ENCODE measurements at places on chromosomes 2 and 18. TPM values are rescaled to one million over a fixed set of nuclear protein-coding genes. Genes with fewer than 3 reads are reported as not detected.

DNA sequence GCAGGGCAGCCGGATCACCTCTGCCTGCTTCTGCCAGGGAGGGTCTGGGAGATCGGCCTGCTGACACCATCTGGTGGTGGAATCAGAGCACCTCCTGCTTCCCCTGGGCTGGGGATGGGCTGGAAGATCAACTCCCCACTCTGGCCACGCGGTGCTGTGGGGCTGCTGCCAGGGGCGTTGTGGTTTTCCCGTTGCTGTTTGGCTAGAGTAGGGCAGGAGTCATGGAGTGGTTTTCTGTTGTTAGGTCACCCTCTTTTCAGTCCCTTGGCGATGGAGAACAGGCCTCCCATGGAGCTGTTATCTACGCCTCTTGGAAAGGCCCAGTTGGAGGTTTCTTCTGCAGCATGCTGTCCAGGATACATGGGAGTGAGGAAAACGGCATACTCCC, 15.2 kb downstream of the BCL2L11 start:
- H3K4me3 ChIP-seq: no peak overlapping the region
- no peaks in the 10 kb centered on the region for H3K27me3 ChIP-seq
- peaks cover 20% of the 10 kb centered on the region for H3K4me1 ChIP-seq
- no peak for DNase-seq
- H3K36me3 ChIP-seq: peaks cover 45% of the 10 kb centered on the region
- no peak overlapping the region for H3K27ac ChIP-seq

The RGPD4 gene
- not detected for total RNA-seq

- DNase-seq: no peak
- H3K4me3 ChIP-seq: no peak overlapping the region
- H3K27ac ChIP-seq: no peak overlapping the region
- H3K4me1 ChIP-seq: peaks cover 7% of the 10 kb centered on the region
- H3K36me3 ChIP-seq: no peaks in the 10 kb centered on the region
Measured at GRCh38 chr2:70785137-70785911, 5.1 kb downstream of the FIGLA start.

DNA sequence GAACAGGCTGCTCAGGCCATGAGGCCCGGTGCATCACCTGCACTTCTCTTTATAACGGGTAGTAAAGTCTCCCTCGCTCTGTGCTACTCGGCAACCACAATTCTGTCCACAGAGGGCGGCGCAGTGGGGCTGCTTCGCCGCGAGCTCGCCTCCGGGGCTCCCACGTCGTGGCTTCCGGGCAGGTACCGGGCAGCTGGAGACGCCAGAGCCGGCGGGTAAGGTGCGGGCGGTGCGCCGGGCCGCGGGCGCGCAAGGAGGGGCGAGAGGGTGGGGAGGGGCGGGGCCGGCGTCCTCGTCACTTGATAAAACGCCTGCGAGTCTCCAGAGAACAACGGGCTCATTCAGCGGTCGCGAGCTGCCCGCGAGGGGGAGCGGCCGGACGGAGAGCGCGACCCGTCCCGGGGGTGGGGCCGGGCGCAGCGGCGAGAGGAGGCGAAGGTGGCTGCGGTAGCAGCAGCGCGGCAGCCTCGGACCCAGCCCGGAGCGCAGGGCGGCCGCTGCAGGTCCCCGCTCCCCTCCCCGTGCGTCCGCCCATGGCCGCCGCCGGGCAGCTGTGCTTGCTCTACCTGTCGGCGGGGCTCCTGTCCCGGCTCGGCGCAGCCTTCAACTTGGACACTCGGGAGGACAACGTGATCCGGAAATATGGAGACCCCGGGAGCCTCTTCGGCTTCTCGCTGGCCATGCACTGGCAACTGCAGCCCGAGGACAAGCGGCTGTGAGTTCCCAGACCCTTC, at the start of gene ITGA6:
ITGA6 (plus strand) TSS at position 331 of the 734 bp plus-strand sequence.
- no peaks in the 10 kb centered on the region for H3K27me3 ChIP-seq
- no peak for DNase-seq
- H3K36me3 ChIP-seq: no peaks in the 10 kb centered on the region
- peak within 1 kb of the TSS; percentile 96 for H3K27ac ChIP-seq
- H3K4me3 ChIP-seq: peak within 1 kb of the TSS; percentile 55

The TGFA gene
- 52.2 TPM for total RNA-seq

GRCh38 chr2:141015341-141016047, 1115.3 kb downstream of the LRP1B start:
- no peaks in the 10 kb centered on the region for H3K27me3 ChIP-seq
- H3K4me3 ChIP-seq: no peak overlapping the region
- DNase-seq: no peak
- H3K36me3 ChIP-seq: no peaks in the 10 kb centered on the region
- no peaks in the 10 kb centered on the region for H3K4me1 ChIP-seq
- H3K27ac ChIP-seq: no peak overlapping the region

DNA sequence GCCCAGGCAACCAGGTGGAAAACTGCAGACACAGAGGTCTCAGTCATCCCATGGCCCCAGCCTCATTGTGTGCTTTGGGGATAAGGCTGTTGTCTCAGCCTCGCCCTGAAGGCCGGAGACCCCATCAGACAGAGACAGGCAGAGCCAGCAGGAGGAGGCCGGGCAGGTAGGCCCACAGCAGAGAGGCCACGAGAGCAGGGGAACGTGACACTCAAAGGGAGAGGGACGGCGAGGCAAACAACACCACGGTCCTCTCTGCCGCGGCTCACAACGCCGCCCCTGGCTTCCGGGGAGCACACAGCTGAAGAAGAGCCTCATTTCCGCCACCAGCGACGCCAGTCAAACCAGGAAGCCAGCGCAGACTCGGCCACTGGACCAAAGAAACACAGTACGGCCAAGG, 103.3 kb downstream of the ZNF516 start:
- H3K4me1 ChIP-seq: peaks cover 67% of the 10 kb centered on the region
- no peaks in the 10 kb centered on the region for H3K27me3 ChIP-seq
- H3K4me3 ChIP-seq: no peak overlapping the region
- no peaks in the 10 kb centered on the region for H3K36me3 ChIP-seq
- no peak overlapping the region for H3K27ac ChIP-seq

The SLC5A7 gene
- 0.19 TPM for total RNA-seq

DNA sequence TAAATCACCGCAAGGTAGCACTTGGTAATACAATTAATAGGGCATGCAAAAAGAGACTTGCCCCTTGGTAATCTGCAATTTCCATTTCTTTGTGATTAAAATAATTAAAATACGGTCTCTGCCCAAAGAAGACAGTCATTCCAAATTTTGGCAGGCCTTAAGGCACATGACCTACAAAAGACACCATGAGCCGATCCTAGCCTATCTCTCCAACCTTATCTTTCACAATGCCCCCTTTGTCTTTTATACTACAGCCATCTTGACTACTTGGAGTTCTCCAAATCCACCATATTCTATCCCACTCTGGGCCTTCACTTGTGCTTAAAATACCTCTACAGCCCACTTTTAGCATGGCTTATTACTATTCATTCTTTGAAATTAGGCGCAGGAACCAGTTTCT, 23.3 kb downstream of the CFAP210 start:
- H3K36me3 ChIP-seq: no peaks in the 10 kb centered on the region
- no peaks in the 10 kb centered on the region for H3K4me1 ChIP-seq
- H3K27ac ChIP-seq: no peak overlapping the region
- no peak overlapping the region for H3K4me3 ChIP-seq

GRCh38 chr18:37872562-37872961, 307.0 kb upstream of the CELF4 start:
- no peaks in the 10 kb centered on the region for H3K4me1 ChIP-seq
- DNase-seq: no peak
- H3K4me3 ChIP-seq: no peak overlapping the region
- H3K27me3 ChIP-seq: no peaks in the 10 kb centered on the region

GRCh38 chr2:137826373-137827372, 137.6 kb upstream of the HNMT start:
- no peaks in the 10 kb centered on the region for H3K4me1 ChIP-seq
- DNase-seq: no peak
- no peaks in the 10 kb centered on the region for H3K27me3 ChIP-seq
- H3K4me3 ChIP-seq: no peak overlapping the region

The SCN7A gene
- 1.6 TPM for total RNA-seq

- peaks cover 89% of the 10 kb centered on the region for H3K36me3 ChIP-seq
- DNase-seq: no peak
- H3K27ac ChIP-seq: no peak overlapping the region
- no peak overlapping the region for H3K4me3 ChIP-seq
Measured at GRCh38 chr18:13026583-13027270, 35.6 kb downstream of the CEP192 start.

The CTAGE1 gene
- total RNA-seq: not detected

DNA sequence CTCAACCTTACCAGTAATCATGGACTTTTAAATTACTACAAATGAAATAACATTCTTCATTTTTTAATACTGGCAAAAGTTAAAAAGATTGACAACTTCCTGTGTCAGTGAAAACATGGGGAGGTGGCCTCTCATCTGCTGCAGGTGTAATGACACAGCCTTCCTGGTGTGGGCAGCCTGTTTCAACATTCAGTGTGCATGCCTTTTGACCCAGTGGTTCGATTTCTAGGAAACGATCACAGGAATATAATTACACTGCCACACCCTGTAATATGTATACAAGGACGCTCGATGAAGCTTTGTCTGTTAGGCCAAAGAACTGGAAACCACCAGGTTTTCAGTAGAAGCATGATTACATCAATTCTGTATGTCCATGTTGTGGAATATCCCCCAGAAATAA, 68.7 kb downstream of the MTHFD2 start:
- H3K36me3 ChIP-seq: no peaks in the 10 kb centered on the region
- H3K27ac ChIP-seq: no peak overlapping the region
- H3K4me1 ChIP-seq: peaks cover 4% of the 10 kb centered on the region
- no peak overlapping the region for H3K4me3 ChIP-seq
- H3K27me3 ChIP-seq: no peaks in the 10 kb centered on the region

DNA sequence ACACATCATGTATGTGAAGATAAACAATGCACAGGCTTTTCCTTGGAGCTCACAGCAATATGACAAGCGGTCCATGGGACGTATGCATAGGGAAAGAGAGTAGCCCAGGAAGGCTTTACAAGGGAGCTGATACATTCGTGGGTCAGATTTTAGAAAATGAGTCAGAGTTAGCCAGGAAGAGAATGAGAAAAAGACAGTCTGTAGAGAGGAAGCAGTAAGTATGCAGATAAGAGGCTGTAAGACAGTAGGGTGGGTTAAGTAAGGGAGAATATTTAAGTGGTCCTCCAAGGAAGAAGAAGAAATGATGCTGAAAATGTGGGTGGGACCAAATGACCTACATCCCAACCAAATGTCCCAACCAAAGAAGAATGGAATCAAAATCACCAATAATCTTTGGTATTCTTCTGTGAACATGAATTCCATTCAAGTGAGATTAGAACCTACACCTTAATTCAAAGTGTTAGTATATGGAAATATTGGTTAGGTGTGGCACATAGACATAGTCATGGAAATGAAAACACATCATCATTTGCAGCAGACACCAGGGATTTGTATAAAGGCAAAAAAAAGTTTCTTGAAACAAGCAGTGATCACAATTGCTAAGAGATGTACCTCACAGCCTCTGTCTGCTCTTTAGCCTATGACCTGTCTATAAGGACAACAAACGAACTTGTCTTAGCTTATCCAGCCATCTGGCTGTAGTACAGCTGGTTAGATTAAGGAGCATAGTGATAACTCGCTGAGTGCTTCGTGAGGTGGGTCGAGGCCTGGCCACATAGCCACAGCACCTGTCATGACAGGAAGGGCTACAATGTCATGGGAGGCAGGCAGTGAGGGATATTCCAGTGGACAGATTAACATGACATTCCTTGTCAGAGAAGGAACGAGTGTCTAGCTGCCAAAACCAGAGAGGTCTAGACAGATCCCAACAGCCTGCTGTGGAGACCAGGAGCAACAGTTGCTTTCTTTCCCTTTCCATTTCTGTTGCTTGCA, 133.6 kb downstream of the ALK start:
- H3K36me3 ChIP-seq: no peaks in the 10 kb centered on the region
- DNase-seq: no peak
- H3K4me1 ChIP-seq: no peaks in the 10 kb centered on the region
- no peaks in the 10 kb centered on the region for H3K27me3 ChIP-seq

DNA sequence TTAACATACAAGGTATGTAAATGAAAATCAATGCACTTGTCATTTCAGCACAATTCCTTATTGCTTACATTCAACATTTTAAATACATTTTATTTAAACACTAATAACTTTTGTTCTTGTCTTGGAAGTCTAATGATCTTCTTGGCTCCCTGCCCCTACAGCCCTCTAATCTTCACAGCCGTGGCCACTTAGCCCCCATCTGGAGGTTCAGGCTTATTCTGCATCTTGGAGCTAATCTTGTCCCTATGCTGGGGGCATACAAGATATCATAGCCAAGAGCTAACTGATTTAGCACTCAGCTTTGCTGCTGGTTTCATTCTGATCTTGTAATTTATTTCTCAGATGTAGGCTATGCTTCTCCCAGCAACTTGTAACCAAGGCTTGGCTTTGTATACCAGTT, 140.8 kb downstream of the TMEFF2 start:
- H3K27ac ChIP-seq: no peak overlapping the region
- H3K27me3 ChIP-seq: no peaks in the 10 kb centered on the region
- no peaks in the 10 kb centered on the region for H3K36me3 ChIP-seq
- no peaks in the 10 kb centered on the region for H3K4me1 ChIP-seq

- no peaks in the 10 kb centered on the region for H3K4me1 ChIP-seq
- no peak overlapping the region for H3K27ac ChIP-seq
- no peaks in the 10 kb centered on the region for H3K27me3 ChIP-seq
Measured at GRCh38 chr2:141498561-141498960, 632.3 kb downstream of the LRP1B start.

The NDUFV2 gene
- 110 TPM for total RNA-seq

GRCh38 chr18:56166914-56167313, 471.5 kb downstream of the TXNL1 start:
- DNase-seq: no peak
- no peak overlapping the region for H3K4me3 ChIP-seq
- H3K27me3 ChIP-seq: no peaks in the 10 kb centered on the region
- H3K27ac ChIP-seq: peak overlapping the region; percentile 89
- peaks cover 29% of the 10 kb centered on the region for H3K4me1 ChIP-seq
- H3K36me3 ChIP-seq: no peaks in the 10 kb centered on the region

- no peaks in the 10 kb centered on the region for H3K36me3 ChIP-seq
- peak overlapping the region; percentile 49 for H3K27ac ChIP-seq
- DNase-seq: no peak
Measured at GRCh38 chr2:8477552-8478470, 204.0 kb upstream of the ID2 start.

DNA sequence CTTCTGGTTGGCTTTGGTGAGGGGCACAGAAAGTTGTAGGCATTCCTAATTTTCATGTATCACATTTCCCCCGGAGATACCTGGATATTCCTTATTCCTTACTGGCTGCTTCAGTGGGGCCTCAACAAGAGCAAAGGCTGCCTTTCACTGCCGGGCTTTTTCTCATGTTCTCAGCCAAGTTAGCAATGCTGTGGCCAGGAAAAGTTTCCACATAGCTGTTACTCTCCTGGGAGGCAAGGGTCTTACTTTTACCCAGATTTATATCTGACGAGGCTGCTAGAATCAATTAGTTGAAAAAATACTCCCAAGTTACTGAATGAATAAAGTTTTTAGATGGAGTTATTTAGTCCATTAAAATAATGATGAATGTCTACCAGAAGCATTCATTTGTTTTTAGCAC, 230.5 kb downstream of the ZNF407 start:
- H3K27me3 ChIP-seq: no peaks in the 10 kb centered on the region
- no peaks in the 10 kb centered on the region for H3K4me1 ChIP-seq
- H3K4me3 ChIP-seq: no peak overlapping the region
- no peak overlapping the region for H3K27ac ChIP-seq

The DSG2 gene
- 7.3 TPM for total RNA-seq

The SLC38A11 gene
- 0.66 TPM for total RNA-seq
